ENCODE measurements at places on chromosomes 16 and 17.
A peak's percentile ranks its signal among the peaks of the same experiment; 100 is the strongest.

GRCh38 chr16:1870365-1871082, 1.4 kb downstream of the MEIOB start:
- no peak for DNase-seq

DNA sequence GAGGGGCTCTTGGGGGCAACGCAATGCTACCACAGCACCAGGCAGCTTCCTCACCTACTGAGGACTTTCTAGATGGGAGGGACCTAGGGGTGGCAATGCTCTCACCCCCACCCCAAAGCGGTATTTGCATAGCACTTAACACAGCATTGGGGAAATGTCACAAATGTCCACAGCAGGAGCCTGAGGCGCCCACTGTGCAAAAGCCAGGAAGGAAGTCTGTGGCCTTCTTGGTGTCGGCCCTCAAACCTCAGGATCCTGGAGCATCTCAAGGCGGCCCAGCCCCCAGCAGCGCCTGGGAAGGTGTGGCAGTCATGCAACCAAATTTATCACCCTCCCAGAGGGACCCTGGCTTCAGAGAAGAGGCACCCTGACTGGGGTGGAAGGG, 45.3 kb downstream of the WNT3 start:
- DNase-seq, result no peak

DNA sequence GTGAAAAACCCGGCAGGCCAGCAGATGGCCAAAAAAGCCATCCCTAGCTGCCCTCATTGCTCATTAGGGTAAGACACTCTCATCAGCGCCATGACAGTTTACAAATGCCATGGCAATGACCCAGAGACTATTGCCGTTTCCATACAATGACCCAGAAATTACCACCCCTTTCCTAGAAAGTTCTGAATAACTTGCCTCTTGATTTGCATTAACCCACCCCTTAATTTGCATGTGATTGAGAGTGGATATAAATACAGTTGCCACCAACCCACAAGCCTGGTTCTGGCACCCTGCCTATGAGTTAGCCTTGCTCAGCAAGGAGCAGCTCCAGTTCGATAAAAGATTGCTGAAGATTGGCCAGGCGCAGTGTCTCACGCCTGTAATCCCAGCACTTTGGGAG, 16.1 kb upstream of the C16orf54 start:
- no peak for DNase-seq

GRCh38 chr16:1357906-1358566, 6.3 kb downstream of the GNPTG start:
- DNase-seq, result no peak

GRCh38 chr17:73840829-73841228, 196.6 kb upstream of the SDK2 start:
- DNase-seq, result no peak

DNA sequence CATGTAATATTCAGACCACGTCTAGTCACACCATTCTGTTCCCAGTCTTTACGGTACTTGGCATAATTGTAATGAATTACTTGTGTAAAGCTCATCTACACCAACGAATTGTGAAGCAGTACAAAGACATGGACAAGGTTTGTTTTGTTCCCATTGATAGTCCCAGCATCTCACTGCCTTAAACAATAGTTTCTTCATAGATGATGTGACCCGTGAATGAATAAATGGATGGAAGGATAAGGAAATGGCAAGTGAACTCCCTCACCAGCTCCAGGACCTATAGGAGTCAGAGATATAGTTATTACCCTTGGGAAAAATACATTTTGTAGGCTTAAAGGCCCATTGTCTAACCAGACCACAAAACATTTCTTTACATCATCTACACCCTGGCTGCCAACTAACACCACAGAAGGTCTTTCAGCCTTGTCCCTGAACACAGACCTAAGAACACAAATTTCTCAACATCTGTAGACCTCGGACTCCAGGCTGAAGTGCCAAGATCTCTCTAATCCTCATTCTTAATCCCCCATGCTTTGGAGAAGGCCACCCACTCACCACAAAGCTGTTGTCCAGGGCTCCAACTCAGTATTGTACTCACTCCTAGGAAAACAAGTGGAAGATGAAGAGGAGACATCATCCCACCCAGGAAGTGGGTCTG, 38.2 kb downstream of the MAF start:
- DNase-seq, result no peak

DNA sequence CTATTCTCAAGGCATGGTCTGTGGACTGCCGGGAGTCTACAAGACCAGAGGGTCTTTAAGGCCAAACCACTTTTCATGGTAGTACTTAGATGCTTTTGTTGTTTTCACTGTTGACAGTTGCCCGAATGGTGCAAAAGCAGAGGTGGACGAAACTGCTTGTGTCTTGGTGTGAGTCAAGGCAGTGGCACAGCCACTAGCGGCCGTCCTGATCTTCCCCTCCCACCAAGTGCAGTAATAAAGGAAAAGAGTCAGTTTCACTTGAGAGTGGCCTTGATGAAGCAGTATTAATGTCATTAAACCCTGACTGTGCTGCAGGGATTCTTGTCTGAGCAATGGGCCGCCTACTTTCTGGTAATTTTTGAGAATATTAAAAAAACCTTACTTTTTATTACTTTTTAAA, 109.1 kb downstream of the PRKCA start:
- no peak for DNase-seq

GRCh38 chr17:19510903-19511302, 22.8 kb upstream of the SLC47A1 start:
- no peak for DNase-seq

- no peak for DNase-seq
Observed at GRCh38 chr16:27690608-27691007, 140.7 kb downstream of the KATNIP start.

- DNase-seq, result no peak
Observed at GRCh38 chr16:21526923-21527807, 72.2 kb upstream of the METTL9 start.

DNA sequence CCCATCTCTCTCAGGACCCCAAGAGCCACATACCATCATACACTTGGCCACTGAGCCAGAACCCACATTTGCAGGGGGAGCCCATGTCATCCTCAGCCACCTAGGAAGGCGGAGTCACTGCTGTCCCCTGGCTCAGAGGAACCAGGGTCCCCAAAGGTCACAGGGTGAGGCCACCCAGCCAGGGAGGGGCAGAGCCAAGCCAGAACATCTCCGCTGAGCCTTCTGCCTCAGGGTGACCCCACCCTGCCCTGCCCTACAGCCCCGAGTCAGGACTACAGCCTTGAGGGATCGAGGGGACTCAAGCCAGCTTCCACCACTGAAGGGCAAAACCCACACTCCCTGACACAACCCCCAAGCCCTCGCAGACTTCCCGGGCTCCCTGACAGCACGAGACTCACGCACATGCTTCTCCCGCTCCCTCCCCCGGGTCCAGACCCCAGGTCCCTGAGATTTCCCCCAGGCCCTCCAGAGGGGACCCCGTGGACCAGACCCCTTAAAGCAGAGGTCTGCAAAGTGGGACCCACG, 17.4 kb downstream of the PIEZO1 start:
- no peak for DNase-seq

DNA sequence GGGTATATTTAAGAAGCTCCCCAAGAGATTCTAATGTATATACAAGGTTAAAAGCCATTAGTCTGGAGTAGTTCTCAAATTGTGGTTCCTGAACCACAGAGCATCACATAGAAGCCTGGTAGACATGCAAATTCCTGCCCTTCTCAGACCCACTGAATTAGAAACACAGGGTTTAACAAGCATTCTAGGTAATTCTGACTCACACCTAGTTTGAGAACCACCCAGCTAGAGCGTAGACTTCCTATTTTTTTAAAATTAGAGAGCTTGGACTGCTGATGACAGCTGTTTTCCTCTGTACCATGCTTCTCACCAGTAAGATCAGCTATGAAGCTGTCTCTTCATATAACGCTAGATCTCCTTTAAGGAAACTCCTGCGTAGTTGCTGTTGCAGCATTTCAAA, 50.6 kb downstream of the HS3ST3B1 start:
- DNase-seq, result no peak

DNA sequence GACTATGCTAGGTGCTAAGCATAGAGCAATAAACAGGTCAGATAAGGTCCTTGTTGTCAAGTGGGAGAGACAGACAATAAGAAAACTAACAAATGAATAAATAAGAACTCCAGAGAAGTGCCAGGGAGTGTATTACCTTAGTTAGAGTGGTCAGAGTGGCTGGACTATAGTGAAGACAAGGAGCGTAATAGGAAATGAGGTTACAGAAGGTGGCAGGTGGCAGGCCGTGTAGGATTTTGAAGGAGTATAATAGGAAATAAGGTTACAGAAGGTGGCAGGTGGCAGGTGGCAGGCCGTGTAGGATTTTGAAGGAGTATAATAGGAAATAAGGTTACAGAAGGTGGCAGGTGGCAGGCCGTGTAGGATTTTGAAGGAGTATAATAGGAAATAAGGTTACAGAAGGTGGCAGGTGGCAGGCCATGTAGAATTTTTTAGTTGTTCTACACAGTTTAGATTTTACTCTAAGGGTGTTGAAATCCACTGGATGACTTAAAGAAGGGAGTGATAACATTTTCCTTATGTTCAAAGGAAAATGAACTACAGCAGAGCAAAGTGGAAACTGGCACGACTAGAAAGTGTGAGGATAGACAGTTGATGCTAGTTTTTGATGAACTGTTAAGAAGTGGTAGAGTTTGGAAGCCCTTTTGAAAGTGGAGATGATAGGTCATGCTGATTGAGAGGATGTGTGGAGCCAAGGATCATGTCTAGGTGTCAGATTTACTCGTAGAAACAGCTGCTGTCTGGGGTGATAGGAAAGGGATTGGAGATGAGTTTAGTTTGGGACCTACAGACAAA, 3.6 kb upstream of the KRTAP3-1 start:
- no peak for DNase-seq

DNA sequence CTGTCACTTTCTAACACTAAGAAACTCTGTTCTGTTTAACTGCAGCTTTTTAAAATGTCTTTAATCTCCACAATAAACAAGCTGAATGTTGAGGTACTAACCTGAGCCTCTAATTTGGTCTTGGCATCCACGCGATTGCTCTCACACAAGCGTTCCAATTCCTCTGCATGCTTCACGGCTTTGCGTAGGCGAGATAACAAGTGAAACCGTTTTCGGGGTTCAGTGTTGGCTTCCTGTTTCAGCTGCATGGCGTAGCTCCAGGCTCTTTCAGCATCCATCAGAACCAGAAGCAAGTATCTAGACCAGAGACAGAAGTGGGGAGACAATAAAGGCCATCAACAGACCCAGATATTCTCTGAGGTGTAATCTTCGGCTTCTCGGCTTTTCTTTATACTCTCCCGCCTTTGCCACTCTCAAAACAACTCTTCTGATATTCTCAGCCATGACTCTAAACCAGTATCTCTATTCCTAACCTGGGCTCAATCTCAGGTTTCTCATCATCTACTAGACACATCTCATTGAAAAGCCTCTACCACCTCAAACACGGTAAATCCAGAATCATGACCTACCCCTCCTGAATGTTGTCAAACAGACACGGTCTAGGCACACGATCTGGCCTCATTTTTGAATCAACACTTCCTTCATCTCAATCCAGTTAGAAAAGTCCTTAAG, 8.3 kb downstream of the SRP68 start:
- DNase-seq, result no peak

DNA sequence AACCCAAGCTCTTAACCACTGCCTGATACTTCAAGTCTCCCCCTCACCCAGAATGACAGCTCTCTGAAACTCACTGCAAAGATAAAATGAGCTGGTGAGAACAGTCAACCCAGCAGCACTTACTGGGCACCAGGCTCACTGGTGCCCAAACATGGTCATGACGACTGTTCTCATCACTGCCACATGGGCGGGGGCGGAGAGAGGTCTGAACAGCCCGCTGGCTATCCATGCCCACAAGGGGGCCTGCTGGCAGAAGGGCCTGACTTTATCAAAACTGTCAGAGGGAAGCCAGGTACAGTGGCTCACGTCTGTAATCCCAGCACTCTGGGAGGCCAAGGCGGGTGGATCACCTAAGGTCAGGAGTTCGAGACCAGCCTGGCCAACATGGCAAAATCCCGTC, 4.0 kb downstream of the MYBBP1A start:
- DNase-seq, result no peak

DNA sequence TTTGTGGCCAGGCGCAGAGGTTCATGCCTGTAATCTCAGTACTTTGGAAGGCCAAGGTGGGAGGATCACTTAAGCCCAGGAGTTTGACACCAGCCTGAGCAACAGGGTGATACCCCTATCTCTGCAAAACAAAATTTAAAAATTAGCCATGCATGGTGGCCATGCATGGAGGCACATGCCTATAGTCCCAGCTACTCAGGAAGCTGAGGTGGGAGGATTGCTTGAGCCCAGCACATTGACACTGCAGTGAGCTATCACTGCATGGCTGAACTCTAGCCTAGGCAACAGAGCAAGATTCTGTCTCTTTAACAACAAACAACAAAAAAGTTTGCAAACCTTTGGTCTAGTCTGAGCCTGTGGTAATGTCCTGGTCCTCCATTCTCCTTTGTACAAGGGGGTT, 69.2 kb upstream of the CNEP1R1 start:
- no peak for DNase-seq

DNA sequence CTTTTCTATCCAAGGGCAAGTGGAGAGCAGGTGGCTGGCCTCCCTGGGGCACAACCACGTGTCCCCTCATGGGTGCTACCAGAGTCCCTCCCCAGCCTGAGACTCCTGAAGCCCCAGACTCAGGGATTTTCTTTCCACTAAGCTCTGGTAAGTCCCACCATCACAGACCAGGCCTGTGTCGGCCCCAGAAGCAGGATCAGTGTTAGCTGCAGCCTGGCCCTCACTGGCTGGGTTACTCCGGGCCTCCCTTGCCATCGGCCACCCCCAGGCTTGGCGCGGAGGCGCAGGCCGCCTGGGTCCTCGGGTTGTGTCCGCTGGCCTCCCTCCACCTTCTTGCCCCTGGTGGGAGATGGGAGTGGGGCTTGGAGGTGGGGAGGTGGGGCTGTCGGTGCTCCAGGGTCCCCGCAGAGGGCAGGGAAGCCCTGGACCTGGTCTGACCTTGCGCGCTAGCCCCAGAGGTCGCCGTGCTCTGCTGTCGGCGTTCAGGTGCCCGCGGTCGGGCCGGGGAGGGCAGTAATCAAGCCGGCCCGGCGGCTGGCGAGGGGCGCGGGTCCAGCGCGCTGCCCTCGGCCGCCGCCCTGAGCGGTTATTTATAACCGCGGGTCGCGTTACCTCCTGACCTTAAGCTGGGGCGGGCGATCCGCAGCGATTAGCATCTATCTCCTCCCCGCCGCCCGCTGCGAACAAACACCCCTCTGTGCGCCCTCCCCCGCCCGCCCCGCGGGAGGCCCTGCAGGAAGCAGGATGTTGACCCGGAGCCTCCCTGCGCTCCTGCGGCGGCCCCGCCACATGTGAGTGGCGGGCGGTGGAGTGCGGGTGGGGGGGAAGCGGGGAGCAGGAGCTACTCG, 78.1 kb upstream of the TOB1 start:
- peak; percentile 75 for DNase-seq

GRCh38 chr16:68276223-68276622, 11.9 kb downstream of the SLC7A6 start:
- no peak for DNase-seq

DNA sequence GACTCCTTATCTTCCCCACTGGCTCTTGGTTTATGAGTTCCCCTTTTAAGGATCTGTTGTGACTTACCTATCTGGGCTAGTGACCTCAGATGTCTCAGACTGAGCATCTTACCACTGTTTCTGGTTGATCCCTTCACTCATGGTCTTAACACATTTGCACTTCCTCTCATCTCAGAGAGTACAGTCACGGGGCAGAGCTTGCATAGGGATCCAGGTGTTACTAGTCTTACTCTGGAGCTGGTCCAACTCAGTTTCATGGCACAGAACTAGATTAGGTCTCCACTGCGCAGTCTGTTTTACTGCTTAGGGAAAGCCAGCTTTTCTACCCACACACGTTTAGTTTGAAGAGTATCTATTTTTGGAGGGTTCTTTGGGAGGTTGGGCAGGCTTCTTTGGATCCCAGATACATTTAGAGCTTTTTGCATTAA, 10.2 kb downstream of the GABARAPL2 start:
- DNase-seq, result no peak

GRCh38 chr16:5884996-5885395, 787.4 kb upstream of the EEF2KMT start:
- no peak for DNase-seq

Data from activated T-cell treated with anti-CD3 and anti-CD28 coated beads, Interleukin-2, amount 50 U/mL, for 1 hour (primary cell).